GM04504 (cell line): ENCODE measurements at places on chromosomes 3 and 15.
A peak's percentile ranks its signal among the peaks of the same experiment; 100 is the strongest.

GRCh38 chr15:25543196-25543595 is 104.4 kb upstream of the UBE3A start:
- DNase-seq, result peak; percentile 40

DNA sequence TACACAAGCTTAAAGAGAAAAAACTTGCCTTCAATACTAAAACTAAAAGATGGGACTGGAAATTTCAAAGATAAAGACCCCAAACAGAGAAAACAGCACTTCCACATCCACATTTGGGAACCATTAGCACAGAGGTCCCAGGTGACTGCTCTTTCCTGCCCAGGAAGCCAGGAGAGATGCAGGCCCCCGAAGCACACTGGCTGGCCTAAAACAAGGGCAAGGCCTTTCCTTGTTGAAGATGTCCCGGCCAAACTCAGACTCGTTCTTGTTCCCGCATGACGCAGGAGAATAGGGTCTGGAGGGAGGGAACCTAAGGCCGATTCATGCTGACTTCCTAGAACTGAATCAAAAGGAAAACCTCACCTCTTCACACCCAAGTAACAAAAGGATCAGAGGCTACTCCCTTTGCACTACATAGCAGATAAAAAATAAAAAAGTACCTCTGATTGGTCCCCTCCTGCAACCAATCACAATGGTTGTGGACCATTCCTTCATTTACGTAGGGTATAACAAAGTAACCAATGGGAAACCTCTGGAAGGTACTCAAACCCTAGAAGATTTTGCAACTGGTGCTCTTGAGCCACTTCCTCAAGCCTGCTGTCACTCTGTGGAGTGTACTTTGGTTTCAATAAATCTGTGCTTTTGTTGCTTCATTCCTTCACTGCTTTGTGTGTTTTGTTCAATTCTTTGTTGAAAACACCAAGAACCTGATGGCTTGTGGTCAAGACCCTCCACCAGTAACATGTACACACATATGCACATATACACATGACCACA is 48.7 kb downstream of the EFCAB12 start:
- no peak for DNase-seq

DNA sequence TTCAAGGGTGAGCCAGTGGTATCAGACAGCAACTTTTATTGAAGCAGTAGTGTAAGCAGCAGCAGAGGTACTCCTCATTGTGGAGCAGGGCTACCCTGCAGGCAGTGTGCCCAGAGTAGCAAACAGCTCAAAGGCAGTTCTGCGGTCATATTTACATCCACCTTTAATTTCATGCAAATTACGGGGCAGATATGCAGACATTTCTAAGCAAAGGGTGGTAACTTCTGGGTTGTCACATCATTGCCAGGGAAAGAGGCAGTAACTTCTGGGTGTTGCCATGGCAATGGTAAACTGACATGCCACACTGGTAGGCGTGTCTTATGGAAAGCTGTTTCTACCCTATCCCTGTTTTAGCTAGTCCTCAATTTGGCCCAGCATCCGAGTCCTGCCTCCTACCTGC is 46.5 kb upstream of the CLDN18 start:
- no peak for DNase-seq

GRCh38 chr3:3726549-3726948 is 72.7 kb upstream of the LRRN1 start:
- DNase-seq, result no peak

DNA sequence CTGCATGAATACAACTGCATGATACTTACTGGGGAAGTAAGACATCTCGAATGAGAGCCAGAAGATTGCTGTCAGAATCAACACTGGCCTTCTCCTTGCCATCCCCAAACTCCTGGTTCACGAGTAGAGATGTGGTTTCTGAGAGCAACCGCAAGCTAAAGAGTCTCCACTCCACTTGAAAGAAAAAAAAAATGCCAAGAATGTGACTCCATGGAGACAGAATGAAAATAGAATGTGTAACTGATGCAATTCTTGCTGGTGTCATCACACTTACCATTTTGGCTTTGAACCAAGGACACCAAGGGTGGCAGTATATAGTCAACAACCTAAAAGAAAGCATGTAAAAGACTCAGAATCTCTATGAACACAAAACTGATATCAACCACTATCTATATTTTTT is 280.4 kb downstream of the ULK4 start:
- peak; percentile 94 for DNase-seq

DNA sequence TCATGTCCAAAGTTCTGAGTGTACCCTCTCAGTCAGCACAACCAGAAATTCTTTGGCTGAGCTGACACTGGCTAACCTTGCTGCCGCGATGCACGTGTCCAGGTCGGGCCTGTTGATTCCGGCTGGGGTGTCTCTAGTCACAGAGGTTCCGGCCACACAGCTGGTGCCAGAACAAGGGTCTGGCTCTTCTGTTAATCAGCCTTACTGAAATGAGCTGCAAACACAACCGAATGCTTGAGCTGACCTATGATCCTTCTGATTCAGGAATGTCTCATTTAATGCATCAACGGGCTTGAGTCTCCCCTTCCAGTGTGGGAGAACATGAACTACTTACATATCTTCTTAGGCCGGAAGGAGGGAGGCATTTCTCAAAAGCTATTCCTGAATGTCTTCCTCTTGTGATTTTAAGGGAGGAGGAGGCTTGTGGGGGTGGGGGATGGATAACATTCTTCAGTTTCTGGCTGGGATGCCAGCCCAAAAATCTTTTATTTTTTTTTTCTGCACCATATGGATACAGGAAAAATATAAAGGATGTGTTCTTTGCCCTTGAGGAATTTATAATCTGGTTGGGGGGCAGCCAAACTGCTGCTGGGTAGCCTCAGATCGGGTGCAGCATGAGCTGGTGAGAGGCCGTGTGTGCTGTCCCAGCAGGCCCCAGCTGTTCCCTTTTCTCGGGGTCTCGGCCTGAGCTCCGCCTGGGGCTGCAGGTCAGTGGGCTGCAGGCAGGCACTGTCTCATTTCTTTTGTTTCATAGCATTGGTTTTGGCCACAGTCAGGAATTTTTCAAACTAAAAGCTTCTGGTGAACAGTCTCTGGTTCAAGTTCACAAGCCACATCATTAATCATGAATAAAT is 319.1 kb upstream of the TBL1XR1 start:
- peak; percentile 10 for DNase-seq

GRCh38 chr3:177322881-177323280 is 125.6 kb upstream of the TBL1XR1 start:
- DNase-seq, result no peak

DNA sequence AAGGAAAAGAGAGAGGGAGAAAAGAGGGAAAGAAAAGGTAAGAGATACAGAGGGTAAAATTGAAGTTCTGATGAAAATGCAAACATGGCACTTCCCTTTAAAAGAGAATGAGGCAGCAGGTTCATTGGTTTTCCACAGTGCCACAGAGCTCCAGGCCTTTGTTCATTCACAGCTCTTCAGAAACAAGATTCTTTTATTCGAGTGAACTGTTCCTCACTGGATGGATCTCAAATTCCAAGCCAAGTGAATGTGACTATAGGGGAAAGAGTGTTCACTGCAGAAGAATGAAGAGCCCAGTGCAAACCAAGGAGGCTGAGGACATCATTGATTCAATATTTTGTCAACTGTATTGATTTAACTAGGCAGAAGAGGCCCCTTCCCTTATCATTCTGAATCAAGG is 280.3 kb upstream of the PROK2 start:
- DNase-seq, result no peak

DNA sequence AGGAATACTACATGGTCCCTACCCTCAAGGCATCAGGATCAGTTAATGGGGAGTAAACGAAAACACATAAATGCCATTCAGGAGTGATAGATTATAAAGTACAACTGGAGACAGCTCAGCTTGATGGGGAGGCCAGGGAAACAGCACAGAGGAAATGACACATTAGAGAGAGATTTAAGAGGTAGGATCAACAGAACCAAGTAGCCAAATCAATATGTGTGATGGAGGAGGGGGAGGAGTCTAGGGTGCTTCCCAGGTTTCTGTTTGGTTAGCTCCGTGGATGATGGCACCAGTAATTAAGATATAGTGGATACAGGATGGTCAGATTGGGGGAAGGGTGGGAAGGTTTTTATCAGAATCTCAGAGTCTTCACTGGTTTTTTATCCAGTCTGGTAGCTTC is 229.5 kb upstream of the ROPN1 start:
- DNase-seq, result no peak

GRCh38 chr15:89359471-89360293 is 25.1 kb upstream of the POLG start:
- no peak for DNase-seq

- no peak for DNase-seq
Observed at GRCh38 chr15:39857132-39857531, 62.9 kb downstream of the GPR176 start.

DNA sequence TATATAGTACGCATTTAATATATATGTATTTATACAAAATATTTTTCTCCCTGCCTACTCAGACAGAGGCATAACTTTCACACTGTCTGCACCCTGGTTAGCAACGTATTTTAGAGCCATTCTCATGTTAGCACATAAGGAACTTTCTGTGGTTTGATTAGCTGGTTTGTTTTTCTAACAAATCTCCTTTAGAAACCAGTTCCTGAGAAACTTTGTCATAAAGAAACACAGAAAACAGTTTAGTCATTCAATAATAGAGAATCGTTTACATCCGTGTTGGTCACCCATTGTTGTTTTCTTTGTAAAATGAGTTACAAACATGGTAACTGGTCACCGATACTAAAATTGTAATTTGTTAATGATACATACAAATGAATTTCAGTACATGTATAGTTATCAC is 5.9 kb upstream of the NGRN start:
- DNase-seq, result no peak

GRCh38 chr15:96339619-96340347 is 9.3 kb downstream of the NR2F2 start:
- DNase-seq, result no peak

GRCh38 chr3:19559724-19560442 is 374.1 kb downstream of the EFHB start:
- DNase-seq, result no peak

DNA sequence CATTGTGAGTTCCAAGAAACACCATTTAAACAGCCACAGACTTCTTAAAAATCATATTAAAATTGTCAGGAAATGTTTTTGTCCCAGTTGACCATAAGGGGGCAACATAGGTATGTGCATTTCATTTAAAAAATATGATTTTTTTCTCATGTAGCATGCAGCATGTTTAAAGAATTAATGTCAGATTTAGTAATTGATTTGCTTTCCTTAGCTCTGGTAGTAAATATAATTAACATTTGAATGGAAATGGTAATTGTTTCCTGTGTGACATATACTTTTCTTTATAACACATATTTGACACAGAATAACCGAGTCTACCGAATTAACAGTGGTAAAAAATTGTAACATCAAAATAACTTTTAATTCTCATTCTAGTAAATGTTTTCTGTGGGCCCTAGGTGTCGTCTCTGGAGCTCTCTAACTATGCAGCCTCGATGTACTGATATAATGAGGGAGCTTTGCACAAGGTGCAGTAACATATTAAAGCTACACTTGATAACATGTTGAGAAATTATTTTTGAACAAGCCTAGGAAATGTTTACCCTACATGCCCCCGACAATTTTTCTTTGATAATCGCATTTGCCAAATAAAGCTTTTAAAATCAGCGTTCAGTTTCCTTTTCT is 34.9 kb downstream of the NXPE3 start:
- DNase-seq, result no peak

GRCh38 chr3:160482796-160483195 is 33.2 kb upstream of the TRIM59 start:
- DNase-seq, result no peak

DNA sequence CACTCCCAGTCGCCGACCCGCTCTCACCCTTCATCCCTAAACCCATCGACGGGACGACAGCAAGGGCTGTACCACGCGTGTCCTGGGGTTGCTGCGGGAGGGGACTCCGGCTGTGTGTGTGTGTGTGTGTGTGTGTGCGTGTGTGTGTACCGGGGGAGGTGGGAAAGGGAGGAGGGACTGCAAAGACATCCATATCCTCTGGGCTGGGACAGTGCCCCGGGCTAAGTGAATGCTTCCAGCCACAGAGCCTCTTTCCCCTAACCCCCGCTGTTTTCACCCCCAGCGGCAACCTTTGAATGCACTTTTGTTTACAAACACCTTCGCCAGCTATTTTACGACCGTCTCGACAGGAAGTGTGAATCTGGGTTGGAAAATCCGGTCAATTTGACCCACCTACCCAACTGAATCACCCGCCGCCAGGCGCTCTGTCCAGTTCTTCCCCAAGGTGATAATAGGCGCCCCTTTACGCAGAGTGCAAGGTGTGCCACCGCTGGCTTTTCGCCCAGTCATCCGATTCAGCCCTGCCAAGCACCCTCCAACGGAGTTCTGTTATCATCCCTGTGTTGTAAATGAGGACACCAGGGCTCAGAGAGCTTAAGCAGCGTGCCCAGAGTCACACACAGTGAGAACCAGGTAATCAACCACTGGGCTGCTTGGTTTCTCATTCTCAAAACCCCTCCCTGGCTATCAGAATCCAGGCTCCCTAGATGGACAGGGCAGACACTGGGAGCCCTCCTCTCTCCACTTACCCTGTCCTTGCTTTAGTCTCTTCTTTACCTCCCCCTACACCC is 739 bp upstream of the AMOTL2 start:
- DNase-seq, result peak; percentile 10

- DNase-seq, result no peak
Observed at GRCh38 chr3:16329826-16330129, 64.8 kb downstream of the OXNAD1 start.

DNA sequence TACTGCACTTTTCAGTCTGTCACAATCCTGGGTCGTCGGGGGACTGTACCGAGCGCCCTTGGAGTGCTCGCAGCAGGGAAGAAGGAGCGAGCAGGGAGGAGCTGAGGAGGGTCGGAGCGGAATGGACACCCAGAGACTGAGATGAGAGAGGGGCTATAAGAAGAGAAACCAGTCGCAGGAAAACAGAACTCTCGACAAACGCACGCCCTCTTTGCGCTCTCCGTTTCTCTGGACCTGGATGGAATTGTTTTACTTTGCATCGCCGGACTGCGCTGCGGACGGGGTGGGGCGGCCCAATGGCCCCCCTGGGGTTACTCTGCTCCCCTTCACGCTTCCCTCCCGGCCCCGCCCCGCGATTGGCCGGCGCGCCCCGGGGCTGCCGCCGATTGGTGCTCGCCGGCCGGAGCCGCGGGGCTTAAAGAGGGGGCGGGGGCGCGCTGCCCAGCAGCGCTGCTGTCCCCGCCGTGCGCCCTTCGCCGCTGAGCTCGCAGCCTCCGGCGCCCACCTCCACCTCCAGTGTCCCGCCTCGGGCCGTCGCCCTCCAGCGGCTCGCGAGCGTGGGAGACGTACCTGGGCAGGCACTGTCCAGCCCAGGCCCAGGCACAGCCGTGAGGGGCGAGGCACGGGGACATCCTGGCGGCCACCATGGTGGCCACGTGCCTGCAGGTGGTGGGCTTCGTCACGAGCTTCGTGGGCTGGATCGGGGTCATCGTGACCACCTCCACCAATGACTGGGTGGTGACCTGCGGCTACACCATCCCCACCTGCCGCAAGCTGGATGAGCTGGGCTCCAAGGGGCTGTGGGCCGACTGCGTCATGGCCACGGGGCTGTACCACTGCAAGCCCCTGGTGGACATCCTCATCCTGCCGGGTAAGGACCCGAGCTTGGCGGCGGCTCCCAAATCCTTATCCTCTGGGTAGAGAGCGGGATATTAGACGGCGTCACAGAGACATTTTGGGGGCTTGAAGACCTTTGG is at the start of gene CLDN11:
CLDN11 (plus strand) TSS at position 447 of the 977 bp plus-strand sequence; CDS start at position 646, 199 bp downstream.
- DNase-seq, result no peak

- DNase-seq, result no peak
Observed at GRCh38 chr15:70093481-70094319, 4.0 kb downstream of the TLE3 start.

GRCh38 chr15:85036716-85037115 is 55.1 kb downstream of the PDE8A start:
- no peak for DNase-seq

- DNase-seq, result no peak
Observed at GRCh38 chr3:155517903-155518302, 224.4 kb upstream of the STRIT1 start.
